ENCODE measurements at places on chromosomes 12 and 14.

DNA sequence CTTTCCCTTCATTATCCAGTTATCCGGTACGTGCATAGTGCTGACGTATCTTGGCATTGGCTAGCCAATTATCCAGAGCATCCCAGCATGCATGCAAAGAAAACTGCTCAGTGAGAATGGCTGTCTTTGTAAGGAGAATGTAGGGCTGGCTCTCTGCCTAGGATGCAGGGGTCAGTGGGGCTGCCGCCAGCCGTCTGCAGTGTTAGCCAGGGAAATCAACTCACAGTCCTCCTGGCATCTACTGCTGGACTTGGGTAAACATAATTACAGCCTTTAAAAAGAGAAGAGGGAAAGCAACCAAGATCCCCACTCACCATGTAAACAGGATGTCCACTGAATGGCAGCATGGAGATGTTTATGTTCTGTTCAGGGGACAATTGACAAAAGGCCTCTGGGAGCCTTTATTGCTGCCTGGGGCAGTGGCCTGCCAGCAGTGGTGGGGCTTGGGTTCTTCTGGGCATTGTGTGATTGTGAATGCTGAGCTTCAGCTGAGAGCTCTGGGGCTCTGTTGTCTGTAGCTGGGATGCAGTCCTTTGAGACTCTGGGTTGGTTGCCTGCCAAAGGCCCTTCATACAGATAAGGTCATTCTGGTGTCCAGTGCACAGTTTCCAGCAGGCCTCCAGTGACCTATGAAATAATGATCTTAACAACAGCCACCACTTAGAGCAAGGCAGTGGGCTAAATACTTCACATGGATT lies 121.8 kb downstream of the TBC1D30 start:
- DNase-seq: no peak

DNA sequence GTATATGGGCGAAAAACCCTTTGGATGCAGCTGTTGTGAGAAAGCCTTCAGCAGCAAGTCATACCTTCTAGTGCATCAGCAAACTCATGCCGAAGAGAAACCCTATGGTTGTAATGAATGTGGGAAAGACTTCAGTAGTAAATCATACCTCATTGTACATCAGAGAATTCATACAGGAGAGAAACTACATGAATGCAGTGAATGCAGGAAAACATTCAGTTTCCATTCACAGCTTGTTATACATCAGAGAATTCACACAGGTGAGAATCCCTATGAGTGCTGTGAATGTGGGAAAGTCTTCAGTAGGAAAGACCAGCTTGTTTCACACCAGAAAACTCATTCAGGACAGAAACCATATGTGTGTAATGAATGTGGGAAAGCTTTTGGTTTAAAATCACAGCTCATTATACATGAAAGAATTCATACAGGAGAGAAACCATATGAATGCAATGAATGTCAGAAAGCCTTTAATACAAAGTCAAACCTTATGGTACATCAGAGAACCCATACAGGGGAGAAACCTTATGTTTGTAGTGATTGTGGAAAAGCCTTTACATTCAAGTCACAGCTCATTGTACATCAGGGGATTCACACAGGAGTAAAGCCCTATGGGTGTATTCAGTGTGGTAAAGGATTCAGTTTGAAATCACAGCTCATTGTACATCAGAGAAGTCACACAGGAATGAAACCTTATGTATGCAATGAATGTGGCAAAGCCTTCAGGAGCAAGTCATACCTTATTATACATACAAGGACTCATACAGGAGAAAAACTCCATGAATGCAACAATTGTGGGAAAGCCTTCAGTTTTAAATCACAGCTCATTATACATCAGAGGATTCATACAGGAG lies 21.4 kb downstream of the ZNF268 start:
- DNase-seq: no peak

DNA sequence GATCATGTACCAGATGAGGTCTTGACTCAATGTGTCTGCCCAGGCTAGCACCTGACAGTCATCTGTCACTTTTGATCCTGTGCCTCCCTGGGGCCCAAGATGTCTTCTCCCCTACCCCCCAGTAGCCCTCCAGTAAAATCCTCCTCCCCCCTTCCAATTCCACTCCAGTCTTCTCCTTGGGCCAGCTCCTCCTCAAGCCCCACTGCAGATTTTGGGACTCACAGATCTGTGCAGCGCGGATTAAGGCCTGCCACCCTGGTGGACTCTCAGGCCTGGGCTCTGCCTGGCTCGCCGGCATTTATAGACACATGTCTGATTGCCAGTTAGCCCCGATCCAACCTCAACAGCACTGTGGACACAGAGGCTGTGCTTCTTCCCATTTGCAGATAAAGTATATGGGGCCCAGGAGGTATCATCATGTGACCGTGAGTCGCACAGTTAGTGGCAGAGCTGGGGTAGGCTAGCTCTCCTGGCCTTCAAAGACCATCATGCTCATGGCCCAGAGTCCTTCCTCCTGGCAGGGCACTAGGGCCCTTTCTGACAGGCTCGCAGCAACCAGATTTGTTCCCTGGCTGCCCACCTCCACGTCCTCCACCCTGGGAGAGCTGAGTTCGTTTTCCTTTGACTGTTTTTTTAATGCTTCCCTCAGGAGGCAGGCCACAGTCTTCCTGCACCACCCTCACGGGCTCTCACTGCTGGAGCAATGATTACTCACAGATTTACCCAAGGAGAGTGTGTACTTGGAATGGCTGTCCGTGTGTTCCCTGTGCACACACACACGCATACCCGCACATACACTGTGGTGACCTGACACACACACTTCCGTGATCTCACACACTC lies 98.3 kb upstream of the DIO3 start:
- DNase-seq: no peak

DNA sequence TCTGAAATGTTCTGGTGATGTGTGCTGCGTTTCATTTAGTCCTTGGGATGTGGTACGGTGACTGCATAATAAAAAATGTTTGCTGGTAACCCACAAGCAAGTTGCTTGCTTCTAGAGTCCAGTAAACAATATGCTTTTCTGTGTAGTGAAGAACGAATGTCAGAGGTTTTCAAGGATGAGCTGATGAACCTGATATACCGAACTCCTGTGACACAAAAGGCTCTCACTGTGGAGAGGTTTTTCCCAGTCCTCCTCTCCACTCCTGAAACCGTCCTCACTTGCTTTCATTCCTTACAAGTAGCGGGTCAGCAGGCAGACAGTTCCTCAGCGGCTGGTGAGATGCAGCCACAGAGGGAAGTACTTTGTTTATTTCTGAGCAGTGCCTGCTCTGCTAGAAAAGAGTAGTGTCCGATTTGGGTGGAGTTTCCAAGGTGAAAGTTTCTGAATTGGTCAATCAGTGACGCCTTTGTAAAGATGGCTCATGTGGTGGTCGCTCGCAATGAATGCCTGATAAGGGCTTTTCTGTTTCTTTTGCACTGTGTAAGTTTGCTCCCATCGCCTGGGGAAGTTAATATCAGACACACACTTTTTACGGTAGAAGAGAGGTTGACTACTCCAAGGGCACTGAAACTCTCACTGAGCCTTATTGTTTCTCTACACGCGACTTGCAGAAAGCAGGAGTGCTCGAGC lies 3.0 kb downstream of the ETV6 start:
- peak; percentile 34 for DNase-seq

DNA sequence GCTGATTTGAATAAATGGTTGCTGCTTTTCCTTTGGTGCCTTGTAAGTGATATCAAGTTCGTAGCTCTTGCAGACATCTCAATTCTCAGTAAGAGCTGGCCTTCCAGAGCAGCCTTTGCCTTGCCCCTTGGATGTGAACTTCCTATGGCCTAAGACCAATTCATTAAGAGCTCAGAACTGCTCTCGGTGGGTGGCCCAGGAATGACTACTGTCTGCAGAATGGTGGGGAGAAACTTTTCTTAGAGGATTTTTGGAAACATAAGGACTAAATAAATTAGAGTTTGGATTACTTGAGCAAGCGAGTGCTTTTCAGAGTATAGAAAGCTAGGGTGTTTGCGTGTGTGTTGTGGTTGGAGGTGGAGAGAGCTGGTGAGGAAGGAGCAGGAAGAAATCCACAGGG lies 306.4 kb upstream of the TBX3 start:
- no peak for DNase-seq

DNA sequence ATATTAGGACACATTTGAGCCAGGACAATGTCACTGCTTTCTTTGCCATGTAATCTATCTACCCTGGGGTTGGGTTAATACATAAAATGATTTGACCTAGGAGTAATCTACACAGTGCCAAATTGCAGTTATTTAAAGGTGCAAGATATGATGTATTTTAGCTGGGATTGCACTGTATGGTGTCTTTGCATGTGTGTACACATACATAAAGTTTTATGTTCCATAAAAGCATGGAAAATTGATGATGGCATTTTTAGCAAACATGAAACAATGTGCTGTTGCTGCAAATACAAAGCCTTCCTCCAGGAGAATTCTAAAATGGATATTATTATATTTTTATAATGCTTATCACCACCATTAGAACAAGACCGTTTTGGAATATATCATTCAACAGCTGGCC lies 24.0 kb upstream of the PLBD1 start:
- DNase-seq: no peak

- no peak for DNase-seq
These were observed 122.4 kb upstream of the VASH1 start for GRCh38 chr14:76638841-76639240.

- no peak for DNase-seq
These were observed 30.5 kb downstream of the SH2B3 start for GRCh38 chr12:111436266-111436665.

DNA sequence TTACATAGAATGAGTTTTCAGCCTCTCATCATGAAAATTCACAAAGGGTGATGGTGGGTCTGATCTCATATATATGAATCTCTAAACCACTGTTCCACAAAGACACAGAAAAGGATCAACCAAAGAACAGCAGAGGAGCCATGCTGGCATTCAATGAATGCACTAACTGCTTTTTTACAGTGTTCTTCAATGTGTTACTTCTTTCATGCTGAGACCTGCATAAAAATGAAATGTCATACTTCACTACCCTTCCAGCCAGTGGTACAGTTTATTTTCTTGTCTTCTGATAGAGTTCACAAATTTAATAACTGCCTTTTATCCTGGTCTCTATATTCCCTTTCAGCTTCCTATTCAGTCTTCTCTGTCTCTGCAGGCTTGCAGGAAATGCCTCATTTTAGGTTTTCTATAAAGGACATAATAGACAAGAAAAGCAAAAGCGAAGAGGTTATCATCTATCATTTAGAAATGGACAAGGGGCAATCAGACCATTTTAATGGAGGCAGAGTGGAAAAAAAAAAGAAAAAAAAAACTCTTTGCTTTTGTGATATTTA lies 836.7 kb upstream of the FOXG1 start:
- no peak for DNase-seq

DNA sequence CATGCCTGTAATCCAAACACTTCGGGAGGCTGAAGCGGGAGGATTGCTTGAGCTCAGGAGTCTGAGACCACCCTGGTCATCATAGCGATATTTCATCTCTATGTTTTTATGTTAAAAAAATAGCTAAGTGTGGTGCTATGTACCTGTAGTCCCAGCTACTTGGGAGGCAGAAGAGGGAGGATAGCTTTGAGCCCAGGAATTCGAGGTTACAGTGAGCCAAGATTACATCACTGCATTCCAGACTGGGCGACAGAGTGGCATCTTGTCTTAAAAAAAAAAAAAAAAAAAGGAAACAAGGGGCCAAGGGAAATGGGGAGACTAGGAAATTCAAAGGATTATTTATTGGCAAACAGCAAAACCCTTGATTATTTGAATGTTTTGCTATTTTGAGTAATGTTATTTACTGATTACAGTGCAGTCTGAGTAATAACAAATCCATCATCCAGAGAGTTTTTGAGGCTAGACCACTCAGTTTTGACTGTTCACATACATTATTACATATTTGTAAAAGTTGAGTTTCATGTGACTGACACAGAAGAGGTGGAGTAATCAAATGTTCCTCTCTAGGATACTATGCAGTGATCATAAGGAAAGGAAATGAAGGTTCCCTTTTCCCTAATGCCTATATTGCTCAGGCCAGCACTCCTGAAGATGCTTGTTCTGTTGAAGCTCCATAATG lies 40.8 kb downstream of the PRKCH start:
- DNase-seq: no peak

- DNase-seq: no peak
These were observed 31.3 kb upstream of the ATF1 start for GRCh38 chr12:50732591-50732990.

DNA sequence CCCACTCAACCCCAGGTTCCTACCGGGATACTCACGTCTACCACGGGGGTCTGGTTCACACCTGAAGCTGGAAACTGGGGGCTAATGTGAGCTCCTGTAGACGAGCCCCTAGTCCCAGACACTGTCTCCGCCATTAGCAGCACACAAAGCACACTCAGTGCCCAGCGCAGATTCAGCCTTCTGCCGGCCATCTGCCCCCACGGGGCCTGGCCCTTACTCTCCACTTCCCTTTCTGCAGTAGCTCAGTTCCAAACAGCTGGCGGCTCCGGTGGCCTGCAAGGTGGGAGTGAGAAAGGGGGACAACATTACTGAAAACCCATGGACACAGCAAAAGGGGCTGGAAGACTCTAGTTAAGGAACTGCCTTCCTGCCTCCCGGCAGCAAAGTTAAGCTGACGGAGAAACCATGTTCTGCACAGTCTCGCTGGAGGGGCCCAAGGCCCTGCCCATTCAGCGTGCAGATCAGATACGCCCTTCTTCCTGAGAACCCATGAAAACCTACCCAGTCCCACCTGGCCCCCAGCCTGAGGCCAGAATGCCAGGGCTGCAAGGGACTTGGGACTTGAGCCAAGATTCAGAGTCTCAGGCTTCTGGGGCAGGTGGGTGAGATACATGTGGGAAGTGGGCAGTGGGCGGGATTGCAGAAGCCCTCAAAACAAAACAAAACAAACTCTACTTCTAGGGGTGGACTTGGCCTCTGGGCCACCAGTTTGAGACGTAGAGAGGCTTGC lies 2.1 kb downstream of the SLC8B1 start:
- DNase-seq: no peak

GRCh38 chr12:6840761-6841515 lies at the start of gene GNB3:
TSS of gene GNB3 (plus strand) at chr12:6840925. CDS start at chr12:6841288, 363 bp downstream.
- no peak for DNase-seq

DNA sequence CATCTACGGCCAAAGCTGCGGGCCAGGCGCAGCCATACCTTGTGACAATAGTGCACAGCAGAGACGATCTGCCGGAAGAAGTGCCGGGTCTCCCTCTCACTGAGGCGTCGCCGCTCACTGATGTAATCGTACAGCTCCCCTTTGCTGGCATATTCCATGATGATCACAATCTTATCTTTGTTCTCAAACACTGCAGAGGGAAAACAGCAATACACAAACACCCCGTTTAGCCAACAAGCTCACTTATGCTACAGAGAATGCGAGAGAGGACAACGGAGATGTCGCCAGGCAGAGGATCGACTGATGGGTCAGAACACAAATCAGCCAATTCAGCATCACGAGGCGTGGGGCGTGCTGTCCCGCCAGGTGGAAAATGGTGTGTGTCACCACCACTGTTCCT lies 52.1 kb downstream of the NUAK1 start:
- DNase-seq: no peak

Data from stimulated activated naive CD8-positive, alpha-beta T cell treated with anti-CD3 and anti-CD28 coated beads, Interleukin-15, amount 100 ng/mL, for 72 hours (primary cell).